ENCODE measurements at places on chromosomes 5 and 9. TPM values are rescaled to one million over a fixed set of nuclear protein-coding genes. Genes with fewer than 3 reads are reported as not detected.

PLK2 gene
- 260 TPM for total RNA-seq

SLC23A1 gene
- not detected for total RNA-seq

IFNA13 gene
- total RNA-seq, result not detected

PPP3R2 gene
- not detected for total RNA-seq

LRRC14B gene
- not detected for total RNA-seq

GLRA1 gene
- not detected for total RNA-seq

EMB gene
- 19.8 TPM for total RNA-seq

Measured in astrocyte (in vitro differentiated cells and primary cell).